ENCODE measurements at places on chromosomes 7 and 10.

- DNase-seq, result no peak
Observed at GRCh38 chr7:151390598-151391357, 19.1 kb downstream of the WDR86 start.

GRCh38 chr10:94010116-94010515 is 16.4 kb downstream of the PLCE1 start:
- DNase-seq, result no peak

- no peak for DNase-seq
Observed at GRCh38 chr7:23213755-23214154, 31.9 kb downstream of the NUP42 start.

DNA sequence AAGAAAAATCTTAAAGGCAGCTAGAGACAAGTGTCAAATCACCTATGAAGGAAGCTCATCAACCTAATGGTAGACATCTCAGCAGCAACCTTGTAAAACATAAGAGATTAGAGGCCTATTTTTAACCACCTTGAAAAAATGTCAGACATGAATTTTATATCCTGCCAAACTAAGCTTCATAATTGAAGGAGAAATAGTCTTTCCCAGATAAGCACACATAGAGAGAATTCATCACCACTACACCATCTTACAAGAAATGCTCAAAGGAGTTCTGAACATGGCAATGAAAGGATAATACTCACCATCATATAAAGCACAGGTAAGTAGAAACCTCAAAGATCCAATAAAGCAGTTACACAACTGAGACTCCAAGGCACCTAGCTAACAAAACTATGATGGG is 156.5 kb downstream of the ZEB1 start:
- DNase-seq, result no peak

- DNase-seq, result peak; percentile 11
Observed at GRCh38 chr7:101169838-101170551, 4.6 kb upstream of the VGF start.

DNA sequence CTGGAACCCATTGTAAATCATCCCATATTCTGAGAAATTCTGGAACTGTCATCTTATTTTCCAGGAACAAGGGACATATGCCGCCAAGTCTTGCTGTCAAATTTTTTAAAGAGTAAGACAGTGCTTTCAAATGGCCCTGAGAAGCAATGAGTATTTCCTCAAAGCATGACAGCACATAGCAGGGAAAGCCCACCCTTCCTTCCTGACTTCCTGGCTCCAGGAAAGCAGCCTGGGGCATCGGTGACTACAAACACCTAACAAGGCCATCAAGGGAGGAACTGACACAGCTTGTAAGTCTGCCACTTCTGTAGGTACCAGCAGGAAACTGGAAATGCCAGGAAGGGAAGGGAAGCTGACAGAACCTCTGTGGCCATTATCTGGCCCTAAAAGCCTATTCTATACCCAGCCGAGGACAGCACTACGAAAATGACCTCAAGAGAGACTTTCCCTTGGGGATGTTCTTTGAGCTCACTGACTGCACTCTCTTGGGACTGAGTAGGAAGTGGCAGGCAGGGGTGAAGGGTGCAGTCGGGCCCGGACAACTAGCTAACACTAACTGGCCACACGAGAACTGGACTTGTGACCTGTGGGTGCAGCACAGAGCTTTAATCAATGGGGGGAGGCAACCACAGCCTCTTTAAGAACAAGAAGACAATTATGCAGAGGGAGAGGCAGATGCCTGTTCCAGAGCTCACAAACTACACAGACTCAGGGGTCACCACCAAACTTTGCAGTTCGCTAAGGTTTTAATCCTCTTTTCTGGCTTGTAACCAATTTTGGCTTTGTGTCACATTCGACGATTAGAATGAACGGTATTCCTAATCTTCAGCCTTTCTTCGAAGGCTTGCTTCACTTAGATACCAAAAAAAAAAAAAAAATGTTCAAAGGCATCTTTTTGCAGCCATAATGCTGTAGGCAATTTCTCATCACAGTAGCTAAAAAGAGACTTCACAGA is 52.0 kb downstream of the GRB10 start:
- no peak for DNase-seq

GRCh38 chr10:86319676-86320075 is 46.9 kb downstream of the GRID1 start:
- DNase-seq, result no peak

- no peak for DNase-seq
Observed at GRCh38 chr10:75717126-75717916, 285.9 kb downstream of the LRMDA start.

DNA sequence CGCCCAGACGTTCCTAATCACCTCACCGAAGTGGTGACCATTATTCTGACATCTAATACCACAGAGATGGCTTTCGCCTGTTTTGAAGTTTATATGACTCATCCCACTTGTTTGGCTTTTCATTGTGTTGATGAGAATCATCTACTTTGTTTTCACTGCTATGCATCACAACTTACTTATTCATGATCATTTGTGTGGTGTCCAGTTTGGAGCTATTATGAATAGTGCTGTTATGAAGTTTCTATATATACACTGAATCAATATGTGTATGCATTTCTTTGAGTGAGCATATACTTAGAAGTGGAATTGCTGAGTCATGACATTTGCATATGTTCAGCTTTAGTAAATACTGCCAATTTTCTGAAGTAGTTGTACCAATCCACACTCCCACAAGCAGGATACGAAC is 38.6 kb upstream of the TNKS2 start:
- no peak for DNase-seq

DNA sequence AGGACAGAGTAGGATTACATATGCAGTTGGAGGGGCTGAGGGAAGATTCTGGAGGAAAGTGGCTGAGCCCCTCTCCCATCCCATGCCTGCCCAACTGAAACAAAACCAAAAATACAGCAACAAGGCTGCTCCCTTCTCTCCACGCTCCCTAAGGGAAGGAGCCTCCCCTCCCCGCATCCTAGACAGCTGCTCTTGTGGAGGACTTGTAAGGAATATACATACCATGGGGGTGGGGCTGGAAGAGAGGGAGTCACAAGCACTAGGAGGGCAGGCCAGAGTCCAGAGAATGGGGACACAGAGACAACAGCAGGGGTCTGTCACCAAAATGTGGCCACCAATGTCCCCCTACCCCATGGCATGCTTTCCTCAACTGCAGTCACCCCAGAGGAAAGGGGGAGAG is 13.2 kb downstream of the LDB1 start:
- no peak for DNase-seq

DNA sequence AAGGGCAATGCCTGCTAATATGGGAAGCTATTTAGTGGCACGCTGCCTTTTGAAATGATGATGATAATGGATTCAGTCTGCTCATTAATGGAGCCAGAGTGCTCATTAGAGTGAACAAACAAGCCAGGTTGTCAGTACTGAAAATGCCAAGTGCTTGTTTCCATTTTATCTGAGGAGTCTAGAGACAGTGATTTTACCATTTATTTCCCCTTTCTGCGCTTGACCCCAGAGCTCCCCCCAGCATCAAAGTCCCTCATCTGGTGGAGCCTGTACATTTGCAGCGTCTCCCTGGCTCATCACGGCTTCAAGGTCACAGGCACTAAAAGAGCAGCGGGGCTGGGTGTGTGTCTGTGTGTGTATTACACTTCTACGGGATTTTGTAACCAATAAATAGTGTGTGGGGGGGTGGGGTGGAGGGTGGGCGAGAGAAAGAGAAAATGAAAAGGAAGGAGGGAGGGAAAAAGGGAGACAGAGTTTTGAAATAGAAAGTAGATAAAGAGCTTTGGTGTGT is 553.8 kb downstream of the TFEC start:
- DNase-seq, result no peak

DNA sequence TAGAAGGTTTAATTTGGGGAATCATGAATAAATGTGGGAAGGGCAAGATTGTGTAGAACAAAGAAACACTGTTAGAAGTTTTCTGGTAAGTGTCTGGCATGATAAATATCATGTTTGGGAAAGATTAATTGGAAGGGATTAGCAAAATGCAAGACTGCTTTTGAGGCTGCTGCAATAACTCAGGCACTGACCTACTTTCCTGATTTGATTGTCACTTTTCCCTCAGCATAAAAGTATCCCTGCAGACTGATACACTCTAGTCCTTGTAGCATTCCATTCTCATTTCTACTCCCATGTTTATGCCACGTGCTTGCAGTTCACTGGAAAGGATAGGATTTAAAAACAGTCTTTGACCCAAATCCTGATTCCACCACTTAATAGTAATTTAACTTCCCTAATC is 303.3 kb upstream of the SEMA3A start:
- no peak for DNase-seq

- DNase-seq, result no peak
Observed at GRCh38 chr7:116138202-116138801, 72.0 kb upstream of the TES start.

GRCh38 chr7:6169805-6170520 is 102.5 kb downstream of the CYTH3 start:
- no peak for DNase-seq

GRCh38 chr10:5354068-5354467 is 10.7 kb upstream of the UCN3 start:
- no peak for DNase-seq

- DNase-seq, result no peak
Observed at GRCh38 chr10:11446864-11447263, 164.6 kb downstream of the USP6NL start.

DNA sequence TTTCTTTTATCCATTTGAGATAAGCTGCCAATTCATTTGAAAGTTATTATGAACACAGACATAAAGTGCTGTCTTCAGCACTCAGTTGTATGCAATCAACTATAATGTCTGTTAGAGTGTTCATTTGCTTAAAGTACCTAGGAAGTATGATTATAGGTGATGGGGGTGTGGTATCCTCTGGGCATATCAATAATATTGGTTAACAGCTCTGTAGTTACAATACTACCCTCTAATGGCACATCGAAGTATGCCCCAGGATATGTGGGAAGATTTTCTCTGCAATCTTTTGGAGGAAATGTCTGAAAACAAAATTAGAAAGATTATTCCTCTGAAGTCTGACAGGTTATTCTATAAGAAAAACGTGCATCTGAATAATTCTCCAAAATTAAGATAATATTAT is 429.7 kb downstream of the ARL4A start:
- DNase-seq, result no peak

DNA sequence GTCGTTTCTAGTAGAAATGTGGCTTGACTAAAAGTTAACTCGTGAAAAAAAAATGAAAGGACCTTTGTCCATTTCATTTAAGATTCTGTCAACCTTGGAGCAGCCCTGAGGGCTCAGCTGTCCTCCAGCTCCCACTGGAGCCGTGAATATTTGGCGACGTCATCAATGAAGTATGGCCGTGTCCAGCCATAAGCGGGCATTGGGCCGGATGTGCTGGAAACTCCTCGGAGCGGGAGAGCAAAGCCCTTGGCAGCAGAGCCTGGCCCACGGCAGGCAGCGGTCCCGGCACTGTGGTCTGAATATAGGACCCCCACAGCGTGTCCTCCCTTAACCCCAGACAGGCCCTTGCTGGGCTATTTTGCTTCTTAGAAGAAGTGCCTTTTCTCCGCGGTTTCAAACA is 50.0 kb downstream of the JAKMIP3 start:
- DNase-seq, result no peak

DNA sequence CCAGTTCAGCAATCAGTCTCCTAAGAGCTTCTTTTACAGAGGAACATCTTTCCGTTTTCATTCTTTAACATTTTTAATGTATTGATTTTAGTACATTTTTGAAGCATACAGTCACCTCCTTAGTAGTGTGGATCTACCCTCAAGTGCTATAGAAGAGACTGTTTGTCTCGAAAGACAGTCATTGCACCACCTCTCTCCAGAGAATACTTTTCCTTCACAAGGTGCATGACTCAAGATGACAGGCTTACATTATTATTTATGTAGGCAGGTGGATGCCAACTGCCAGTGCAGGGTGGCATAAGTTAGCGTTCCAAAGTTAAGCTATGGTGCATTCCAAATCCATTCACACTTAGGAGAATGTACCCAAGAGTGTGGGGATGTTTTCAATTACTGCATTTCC is 71.8 kb downstream of the ZEB1 start:
- DNase-seq, result no peak

- DNase-seq, result no peak
Observed at GRCh38 chr7:102912742-102913141, at the start of gene LRRC17. LRRC17 (plus strand) TSS chr7:102913000; CDS start chr7:102933914, 20,914 bp downstream.

GRCh38 chr7:131723926-131724325 is 167.5 kb upstream of the PODXL start:
- DNase-seq, result no peak

DNA sequence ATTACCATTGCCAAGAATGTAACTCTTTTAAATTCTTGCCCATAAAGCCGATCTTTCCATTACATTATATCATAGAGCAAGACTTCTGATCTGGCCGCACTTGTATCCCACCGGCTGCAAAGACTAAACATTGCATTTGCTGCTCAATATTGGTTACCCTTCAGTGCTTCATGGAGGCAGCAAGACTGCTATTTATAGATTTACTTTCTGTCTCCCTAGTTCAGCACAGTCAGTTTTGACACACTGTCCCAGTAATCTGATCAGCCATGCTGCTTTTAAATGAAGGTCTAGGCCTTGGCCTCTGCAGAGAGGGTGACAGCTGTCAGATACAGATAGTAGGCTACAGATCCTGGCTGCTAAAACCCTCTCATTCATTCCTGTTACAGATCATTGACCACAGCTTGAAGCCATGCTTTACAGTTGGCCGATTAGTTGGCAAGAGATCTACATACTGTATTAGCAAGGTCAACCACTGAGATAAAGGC is 562.6 kb upstream of the GALNT17 start:
- no peak for DNase-seq

All from C1 segment of cervical spinal cord (tissue), 14 donors.